Aorta (tissue), 5 donors: ENCODE measurements at places on chromosomes 1 and 21. TPM values are rescaled to one million over a fixed set of nuclear protein-coding genes. Genes with fewer than 3 reads are reported as not detected.

GRCh38 chr1:92882819-92883218 lies 51.0 kb downstream of the RPL5 start:
- no peaks in the 10 kb centered on the region for H3K27me3 ChIP-seq
- no peak overlapping the region for H3K27ac ChIP-seq
- DNase-seq = no peak
- H3K4me1 ChIP-seq = no peaks in the 10 kb centered on the region
- no peaks in the 10 kb centered on the region for H3K36me3 ChIP-seq

DNA sequence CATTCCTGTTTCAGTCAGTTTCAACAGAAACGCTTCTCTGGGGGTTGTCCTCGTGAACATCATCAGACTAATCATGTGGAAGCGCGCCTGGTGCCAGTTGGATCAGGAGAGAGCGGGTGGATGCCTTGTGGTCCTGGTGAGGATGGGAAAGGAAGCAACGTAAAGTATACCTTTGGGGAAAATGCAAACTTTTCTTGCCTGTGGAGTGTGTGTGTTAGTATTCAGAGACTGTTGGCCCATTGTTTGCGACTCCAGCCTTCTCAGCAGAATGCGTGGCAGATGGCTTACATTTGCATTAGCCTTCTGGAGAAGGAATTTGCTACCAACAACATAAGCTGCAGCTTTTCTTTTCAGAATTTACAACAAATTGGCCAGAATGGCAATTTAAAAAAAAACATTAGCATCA lies 173.9 kb downstream of the RWDD3 start:
- H3K4me3 ChIP-seq = no peak overlapping the region
- H3K27ac ChIP-seq = no peak overlapping the region
- no peaks in the 10 kb centered on the region for H3K4me1 ChIP-seq

- H3K27me3 ChIP-seq = no peaks in the 10 kb centered on the region
- H3K27ac ChIP-seq = no peak overlapping the region
- DNase-seq = no peak
- no peak overlapping the region for H3K4me3 ChIP-seq
- H3K36me3 ChIP-seq = no peaks in the 10 kb centered on the region
- H3K4me1 ChIP-seq = no peaks in the 10 kb centered on the region
Observed at GRCh38 chr1:209613400-209614150, 30.1 kb downstream of the CAMK1G start.

- no peak overlapping the region for H3K27ac ChIP-seq
- no peaks in the 10 kb centered on the region for H3K27me3 ChIP-seq
- DNase-seq = no peak
- peaks cover 9% of the 10 kb centered on the region for H3K36me3 ChIP-seq
Observed at GRCh38 chr1:6588128-6588892, 8.5 kb downstream of the ZBTB48 start.

DNA sequence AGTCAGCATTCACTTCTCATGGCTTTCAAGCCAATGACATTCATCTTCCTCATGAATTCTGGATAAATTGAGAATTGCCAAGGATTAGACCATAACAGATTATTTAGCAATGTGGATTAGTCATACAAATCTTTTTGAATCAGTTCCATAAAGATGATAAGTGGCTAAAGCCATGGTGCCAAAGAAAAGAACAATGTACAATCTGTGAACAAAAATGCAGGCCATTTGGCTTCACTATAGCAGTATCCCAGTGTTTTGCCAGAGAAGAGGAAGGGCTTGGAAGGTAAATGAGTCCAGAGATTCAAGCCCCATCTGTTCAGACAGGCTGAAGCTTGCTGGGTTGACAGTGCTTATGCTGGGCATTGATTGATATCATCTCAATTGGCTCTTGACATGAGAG lies 376.4 kb upstream of the LRRC7 start:
- no peaks in the 10 kb centered on the region for H3K4me1 ChIP-seq
- no peak for DNase-seq
- no peaks in the 10 kb centered on the region for H3K36me3 ChIP-seq
- H3K27me3 ChIP-seq = no peaks in the 10 kb centered on the region
- no peak overlapping the region for H3K27ac ChIP-seq
- no peak overlapping the region for H3K4me3 ChIP-seq

- no peak overlapping the region for H3K27ac ChIP-seq
- peaks cover under 1% of the 10 kb centered on the region for H3K36me3 ChIP-seq
- no peak overlapping the region for H3K4me3 ChIP-seq
- no peaks in the 10 kb centered on the region for H3K27me3 ChIP-seq
Observed at GRCh38 chr1:150971583-150972416, 2.8 kb downstream of the CERS2 start.

GRCh38 chr21:31927689-31928353 lies 55.0 kb downstream of the HUNK start:
- H3K27me3 ChIP-seq = no peaks in the 10 kb centered on the region
- H3K4me1 ChIP-seq = no peaks in the 10 kb centered on the region
- DNase-seq = no peak
- no peak overlapping the region for H3K4me3 ChIP-seq
- no peak overlapping the region for H3K27ac ChIP-seq

DNA sequence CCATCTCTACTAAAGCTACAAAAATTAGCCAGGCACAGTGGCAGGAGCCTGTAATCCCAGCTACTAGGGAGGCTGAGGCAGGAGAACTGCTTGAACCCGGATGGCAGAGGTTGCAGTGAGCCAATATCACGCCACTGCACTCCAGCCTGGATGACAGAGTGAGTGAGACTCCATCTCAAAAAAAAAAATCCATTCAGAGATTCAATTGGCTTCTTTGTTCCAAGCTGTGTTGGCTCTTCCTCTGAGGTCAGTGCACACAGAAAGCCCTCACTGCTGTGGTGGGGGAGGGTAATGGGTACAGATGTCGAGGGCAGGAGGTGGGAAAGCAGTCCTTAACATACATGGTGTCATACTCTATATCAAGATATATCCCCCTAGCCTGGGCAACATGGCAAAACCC lies 14.7 kb downstream of the TIE1 start:
- no peaks in the 10 kb centered on the region for H3K4me1 ChIP-seq
- H3K36me3 ChIP-seq = no peaks in the 10 kb centered on the region
- no peaks in the 10 kb centered on the region for H3K27me3 ChIP-seq

GRCh38 chr1:15355968-15356625 lies 53.6 kb upstream of the EFHD2 start:
- no peaks in the 10 kb centered on the region for H3K4me1 ChIP-seq
- no peaks in the 10 kb centered on the region for H3K27me3 ChIP-seq
- H3K36me3 ChIP-seq = no peaks in the 10 kb centered on the region

DNA sequence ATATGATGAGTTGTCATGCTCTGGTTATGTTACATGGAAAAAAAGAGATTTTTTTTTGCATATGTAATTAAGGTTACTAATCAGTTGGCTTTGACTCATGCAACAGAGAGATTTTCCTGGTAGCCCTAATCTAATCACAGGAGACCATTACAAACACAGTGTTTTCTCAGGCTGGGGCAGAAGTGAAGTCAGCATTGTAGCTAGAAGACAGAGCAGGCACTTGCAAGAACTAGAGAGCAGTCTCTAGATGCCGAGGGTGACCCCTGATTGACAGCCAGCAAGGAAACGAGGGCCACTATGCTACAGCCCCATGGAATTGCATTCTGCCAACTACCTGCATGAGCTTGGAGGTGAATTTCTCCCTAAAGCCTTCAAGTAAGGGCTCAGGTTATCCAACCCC lies 151.3 kb downstream of the RUNX1 start:
- H3K27me3 ChIP-seq = no peaks in the 10 kb centered on the region
- no peak for DNase-seq
- no peak overlapping the region for H3K27ac ChIP-seq
- H3K36me3 ChIP-seq = no peaks in the 10 kb centered on the region
- H3K4me3 ChIP-seq = peak overlapping the region; percentile 20
- no peaks in the 10 kb centered on the region for H3K4me1 ChIP-seq

DNA sequence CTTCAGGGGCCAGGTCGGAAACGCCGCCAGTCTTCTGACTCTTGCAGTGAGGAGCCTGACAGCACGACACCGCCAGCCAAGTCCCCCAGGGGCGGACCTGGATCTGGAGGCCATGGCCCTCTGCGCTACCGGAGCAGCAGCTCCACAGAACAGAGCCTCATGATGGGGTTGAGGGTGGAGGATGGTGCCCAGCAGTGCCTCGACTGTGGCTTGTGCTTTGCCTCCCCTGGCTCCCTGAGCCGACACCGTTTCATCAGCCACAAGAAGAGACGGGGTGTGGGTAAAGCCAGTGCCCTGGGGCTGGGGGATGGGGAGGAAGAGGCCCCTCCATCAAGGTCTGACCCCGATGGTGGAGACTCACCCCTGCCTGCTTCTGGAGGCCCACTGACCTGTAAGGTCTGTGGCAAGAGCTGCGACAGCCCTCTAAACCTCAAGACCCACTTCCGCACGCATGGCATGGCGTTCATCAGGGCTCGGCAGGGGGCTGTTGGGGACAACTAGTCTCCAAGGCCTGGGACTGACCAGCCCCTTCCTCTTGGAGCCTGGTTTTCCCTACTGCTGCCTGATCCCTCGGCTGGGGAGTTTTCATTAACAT lies 8.7 kb downstream of the ZNF687 start:
- no peak for DNase-seq
- peaks cover 21% of the 10 kb centered on the region for H3K36me3 ChIP-seq
- H3K27me3 ChIP-seq = no peaks in the 10 kb centered on the region
- no peaks in the 10 kb centered on the region for H3K4me1 ChIP-seq
- no peak overlapping the region for H3K4me3 ChIP-seq
- no peak overlapping the region for H3K27ac ChIP-seq

DNA sequence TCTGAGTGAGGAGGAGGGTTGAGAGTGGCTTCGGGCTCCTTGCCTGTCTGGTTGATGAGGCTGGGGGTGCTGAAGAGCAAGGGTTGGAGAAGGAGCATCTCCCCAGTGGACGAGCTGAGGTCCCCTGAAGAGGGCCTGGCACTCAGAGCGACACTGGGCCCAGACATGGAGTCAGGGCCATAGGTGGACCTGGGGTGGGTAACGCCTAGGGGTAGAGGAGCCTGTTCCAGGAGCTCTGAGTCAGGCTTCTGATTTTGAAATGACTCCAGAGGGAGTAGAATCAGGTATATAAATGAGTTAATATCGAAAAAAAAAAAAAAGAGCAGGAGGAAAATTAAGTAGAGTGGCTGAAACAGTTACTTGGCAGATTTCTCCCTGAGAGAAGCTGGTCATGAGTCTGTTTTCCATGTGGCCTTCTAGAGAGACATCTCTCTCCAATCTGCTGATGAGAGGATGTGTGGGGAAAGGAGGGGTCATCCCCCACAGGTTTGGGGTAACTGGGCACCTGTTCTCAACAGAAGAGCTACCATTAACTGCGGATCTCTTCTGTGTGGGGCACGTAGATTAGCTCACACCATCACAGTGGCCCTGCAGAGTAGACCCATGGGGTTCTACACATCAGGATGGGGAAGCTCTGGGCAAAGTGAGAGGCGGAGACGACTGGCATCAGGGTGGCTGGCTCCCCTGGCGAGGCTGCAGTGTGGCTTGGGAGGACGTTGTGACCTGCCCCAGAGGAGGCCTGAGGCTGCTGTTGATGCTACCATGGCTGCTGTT lies 115.5 kb downstream of the DHRS3 start:
- H3K27ac ChIP-seq = no peak overlapping the region
- no peaks in the 10 kb centered on the region for H3K27me3 ChIP-seq
- DNase-seq = peak; percentile 21
- H3K4me1 ChIP-seq = no peaks in the 10 kb centered on the region
- H3K4me3 ChIP-seq = no peak overlapping the region

The MATN1 gene
- not detected for total RNA-seq

GRCh38 chr1:239448911-239449310 lies 62.5 kb downstream of the CHRM3 start:
- no peak for DNase-seq
- no peaks in the 10 kb centered on the region for H3K27me3 ChIP-seq

GRCh38 chr1:65316233-65316632 lies 6.9 kb downstream of the DNAJC6 start:
- H3K36me3 ChIP-seq = no peaks in the 10 kb centered on the region
- no peaks in the 10 kb centered on the region for H3K27me3 ChIP-seq
- H3K27ac ChIP-seq = no peak overlapping the region
- no peak overlapping the region for H3K4me3 ChIP-seq
- no peaks in the 10 kb centered on the region for H3K4me1 ChIP-seq

The ARHGEF19 gene
- 8.6 TPM for total RNA-seq

DNA sequence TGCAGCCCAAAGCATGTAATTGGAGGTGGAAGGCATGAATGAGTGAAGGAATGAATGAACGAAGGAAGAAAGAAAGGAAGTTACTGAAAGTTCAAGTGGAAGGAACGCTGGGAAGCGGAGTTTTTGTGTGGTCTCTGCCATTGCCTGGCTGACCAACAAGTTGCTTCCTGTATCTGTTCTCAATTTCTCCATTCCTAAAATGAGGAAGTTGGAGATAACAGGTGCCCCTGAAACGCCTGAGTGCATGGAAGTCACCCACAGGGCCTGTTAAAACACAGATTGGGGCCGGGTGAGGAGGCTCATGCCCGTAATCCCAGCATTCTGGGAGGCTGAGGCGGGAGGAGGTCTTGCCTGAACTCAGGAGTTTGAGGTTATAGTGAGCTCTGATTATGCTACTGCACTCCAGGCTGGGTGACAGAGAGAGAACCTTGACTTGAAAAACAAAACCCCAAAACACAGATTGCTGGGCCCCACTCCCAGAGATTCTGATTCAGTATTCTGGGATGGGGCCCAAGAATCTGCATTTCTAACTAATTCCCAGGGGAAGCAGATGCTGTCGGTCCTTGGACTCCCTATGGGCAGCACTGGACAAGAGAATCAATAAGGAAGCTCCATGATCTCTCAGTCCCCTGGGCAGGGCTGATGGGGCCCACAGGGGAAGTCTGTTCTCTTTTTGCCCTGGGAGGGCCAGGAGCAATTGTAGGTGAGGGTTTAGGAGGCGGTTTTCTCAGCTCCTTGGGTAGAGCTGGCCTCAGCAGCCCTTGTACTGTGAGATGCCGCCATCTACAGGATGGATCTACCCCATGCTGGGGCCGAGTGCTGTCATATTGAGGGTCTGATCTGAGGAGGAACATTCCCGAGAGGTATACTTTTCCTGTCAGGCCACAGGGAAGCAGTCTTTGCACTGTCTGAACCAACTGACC lies 3.3 kb upstream of the CNR2 start:
- DNase-seq = peak; percentile 78
- no peaks in the 10 kb centered on the region for H3K27me3 ChIP-seq
- no peak overlapping the region for H3K27ac ChIP-seq
- no peaks in the 10 kb centered on the region for H3K4me1 ChIP-seq

DNA sequence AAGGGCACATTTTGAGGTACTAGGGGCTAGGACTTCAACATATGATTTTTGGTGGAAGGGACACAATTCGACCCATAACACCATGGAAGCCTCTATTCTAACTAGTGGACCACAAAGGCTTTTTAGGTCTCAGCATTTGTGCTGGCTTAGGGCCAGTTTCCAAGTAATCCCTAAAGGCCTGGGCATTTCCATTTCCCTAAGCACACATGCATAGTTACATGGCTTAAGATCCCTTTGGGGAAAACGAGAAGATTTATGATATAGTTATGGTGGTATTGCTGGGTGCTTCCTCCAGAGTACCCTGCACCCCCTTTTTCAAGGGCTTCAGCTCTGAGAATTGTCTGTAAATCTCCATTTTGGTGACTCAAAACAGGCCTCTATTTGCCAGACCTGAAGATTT lies 28.2 kb upstream of the TMEM54 start:
- no peaks in the 10 kb centered on the region for H3K36me3 ChIP-seq
- H3K4me3 ChIP-seq = no peak overlapping the region
- H3K4me1 ChIP-seq = no peaks in the 10 kb centered on the region
- no peaks in the 10 kb centered on the region for H3K27me3 ChIP-seq

- H3K27me3 ChIP-seq = no peaks in the 10 kb centered on the region
- no peak overlapping the region for H3K27ac ChIP-seq
- H3K4me3 ChIP-seq = no peak overlapping the region
- no peaks in the 10 kb centered on the region for H3K36me3 ChIP-seq
- no peaks in the 10 kb centered on the region for H3K4me1 ChIP-seq
Observed at GRCh38 chr21:40844935-40845334, 2.0 kb downstream of the DSCAM start.

GRCh38 chr1:18681423-18681835 lies 50.8 kb downstream of the PAX7 start:
- no peaks in the 10 kb centered on the region for H3K36me3 ChIP-seq
- DNase-seq = no peak
- H3K27me3 ChIP-seq = no peaks in the 10 kb centered on the region
- no peak overlapping the region for H3K27ac ChIP-seq
